ENCODE measurements at places on chromosomes 1 and 21.
A peak's percentile ranks its signal among the peaks of the same experiment; 100 is the strongest.

DNA sequence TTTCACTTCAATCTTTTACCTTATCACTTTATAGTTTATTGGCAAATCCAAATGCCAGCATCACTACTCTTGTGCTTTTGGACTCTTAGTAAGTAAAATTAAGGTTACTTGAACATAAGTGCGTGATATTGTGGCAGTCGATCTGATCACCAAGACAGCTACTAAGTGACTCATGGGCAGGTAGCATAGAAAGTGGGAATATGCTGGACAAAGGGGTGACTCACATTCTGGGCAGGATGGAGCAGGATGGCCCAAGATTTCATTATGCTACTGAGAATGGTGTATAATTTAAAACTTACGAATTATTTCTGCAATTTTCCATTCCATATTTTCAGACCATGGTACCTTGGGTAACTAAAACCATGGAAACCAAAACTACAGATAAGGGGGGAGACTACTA, 120.2 kb downstream of the ROR1 start:
- no peak for DNase-seq

DNA sequence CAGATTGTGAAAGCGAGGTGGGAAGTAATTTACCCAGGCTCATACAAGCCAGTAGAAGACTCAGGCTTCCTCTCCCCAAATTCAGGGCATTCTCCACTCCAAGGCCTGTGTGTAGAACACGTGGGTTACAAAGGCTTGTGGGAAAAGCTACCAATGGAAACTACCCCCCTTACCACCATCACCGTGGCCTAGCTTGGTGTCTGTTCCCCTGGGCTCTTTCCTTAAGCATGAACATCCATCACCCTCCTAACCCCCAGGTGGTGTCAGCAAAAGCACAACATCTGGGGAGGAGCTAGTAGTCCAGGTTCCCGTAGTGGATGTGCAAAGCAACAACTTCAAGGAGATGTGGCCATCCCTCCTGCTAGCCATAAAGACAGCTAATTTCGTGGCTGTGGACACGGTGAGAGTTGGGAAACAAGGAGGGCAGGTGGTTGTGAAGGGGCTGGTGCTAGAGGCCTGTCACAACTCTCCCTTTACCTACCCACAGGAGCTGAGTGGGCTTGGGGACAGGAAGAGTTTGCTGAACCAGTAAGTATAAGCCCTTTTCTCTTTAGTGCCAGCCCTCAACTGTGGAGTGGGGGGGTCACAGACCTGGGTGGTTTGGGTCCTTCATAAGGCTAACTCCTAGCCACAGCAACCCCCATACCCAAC, 701 bp upstream of the MUTYH start:
- no peak for DNase-seq

DNA sequence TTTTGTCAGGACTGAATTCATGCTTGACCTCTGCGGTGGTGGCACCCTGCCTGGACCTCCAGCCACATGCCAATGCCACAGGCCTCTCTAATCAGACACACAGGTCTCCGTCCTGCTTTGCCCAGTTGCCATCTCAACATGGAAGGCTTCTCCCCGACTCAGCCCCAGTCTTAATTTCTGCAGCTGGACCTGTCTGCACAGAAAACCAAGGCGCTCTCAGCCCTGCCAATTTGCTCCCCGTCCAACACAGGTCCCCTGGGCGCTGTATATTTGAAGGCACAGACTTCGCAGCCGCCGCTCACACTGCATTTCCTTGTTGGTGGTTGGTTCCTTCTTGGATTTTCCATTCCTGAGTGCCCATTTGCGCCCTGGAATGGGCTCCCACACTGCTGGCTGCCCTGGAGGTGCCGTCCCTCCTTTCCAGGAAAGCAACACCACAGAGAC, 28.0 kb upstream of the PLEKHG5 start:
- DNase-seq = no peak

DNA sequence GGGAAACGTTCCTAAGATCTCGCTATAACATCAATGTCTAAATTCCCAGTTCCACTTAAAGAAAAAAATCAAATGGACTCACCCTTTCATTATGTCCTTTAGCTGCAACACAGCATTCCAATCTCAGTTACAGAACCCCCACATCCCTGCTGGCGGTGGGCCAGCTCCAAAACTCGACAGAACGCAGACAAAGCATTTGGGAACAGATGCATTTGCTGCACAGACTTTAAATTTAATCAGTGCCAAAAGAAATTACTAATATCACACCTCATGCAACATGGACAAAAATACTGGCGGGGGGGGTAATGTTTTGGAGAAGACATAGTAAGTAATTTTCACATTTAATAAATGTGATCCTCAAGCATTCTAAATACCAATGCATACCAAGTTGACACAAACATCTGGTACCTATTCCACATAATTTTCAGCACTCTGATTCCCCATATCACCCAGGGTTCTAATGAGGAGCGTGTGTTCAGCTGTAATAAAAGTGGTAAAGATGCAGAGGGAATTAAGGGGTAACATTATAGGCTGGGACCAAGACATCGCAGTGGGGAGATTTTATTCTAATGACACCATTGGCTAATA, 79.7 kb downstream of the TGFBR3 start:
- DNase-seq = no peak

GRCh38 chr1:63124666-63125191, 197.6 kb upstream of the FOXD3 start:
- DNase-seq = no peak

GRCh38 chr1:67484492-67484891, 54.3 kb upstream of the SERBP1 start:
- no peak for DNase-seq

DNA sequence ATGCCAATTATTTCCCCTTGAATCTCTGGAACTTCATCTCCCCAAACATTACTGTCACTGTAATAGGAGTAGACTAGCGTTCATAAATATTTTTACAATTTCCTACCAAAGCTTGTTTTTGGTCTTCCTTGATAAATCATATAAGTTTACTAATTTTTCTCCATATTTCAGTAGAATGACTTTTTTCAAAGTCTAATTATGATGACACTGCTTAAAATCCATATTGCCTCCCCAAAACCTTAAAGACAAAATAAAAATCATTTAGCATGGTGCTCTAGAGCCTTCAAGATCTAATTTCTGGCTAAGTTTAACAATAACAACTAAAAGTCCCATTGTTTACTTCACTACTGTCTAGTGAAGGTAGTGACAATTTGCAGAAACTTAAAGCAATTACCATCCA, 474.2 kb upstream of the CHRM3 start:
- no peak for DNase-seq

- DNase-seq = no peak
Measured at GRCh38 chr1:238254935-238255334, 364.2 kb upstream of the ZP4 start.

DNA sequence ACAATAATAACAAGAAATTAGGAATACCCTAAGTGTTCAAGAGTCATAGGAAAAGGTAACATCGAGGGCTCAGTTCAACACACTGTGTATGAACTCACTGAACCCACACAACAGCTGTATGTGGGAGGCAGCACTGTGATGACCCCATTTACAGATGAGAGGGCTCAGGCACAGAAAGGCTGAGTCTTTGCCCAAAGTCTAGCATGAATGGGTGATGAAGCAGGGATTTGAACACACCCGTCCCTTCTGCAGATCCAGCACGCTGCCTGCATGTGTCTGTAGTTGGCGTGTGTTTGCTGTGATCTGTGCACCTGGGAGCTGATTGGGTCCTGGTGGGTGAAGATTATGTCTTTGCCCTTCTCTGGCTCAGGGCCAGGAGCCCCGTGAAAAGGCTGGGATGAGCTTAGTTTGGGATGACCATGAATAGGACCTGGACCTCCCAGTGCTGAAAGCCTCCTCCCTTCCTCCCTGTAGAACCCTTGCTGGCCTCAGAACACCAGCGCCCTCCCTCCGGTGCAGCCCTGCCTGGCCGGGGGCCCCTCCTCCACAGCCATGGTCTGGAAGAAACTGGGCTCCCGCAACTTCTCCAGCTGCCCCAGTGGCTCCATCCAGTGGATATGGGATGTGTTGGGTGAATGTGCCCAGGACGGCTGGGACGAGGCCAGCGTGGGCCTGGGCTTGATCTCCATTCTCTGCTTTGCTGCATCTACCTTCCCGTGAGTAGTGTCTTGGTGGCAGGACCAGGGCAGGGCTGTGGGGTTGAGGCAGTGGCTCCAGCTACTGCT, 5.2 kb downstream of the SLC66A1 start:
- peak; percentile 36 for DNase-seq

DNA sequence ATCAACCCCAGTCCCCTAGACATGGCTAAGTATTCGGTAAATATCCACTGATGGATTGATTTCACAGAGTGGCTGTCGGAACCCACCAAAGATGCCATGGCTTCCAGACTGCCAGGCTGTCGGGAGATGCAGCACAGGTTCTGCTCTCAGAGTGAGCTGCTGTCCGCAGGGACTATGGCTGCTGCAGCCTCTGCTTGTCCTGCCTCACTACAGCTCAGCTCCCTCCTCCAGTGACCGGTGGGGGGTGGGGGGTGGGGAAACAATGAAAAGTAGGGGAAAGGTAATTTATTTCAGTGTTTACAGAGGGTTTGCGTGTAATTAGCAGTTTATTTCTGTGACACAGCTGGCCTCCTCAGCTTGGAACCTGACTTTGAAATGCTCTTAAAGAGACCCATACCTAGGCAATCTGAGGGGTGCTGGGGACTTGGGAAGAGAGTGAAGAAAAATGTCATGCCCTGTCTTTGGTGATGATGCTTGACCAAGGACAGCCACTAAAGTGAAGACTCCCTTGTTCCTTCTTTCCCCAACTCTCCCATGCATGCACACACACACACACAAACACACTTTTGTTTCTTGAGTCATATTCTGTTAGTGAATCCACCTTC, 109.0 kb downstream of the CACNA1E start:
- DNase-seq = no peak

- no peak for DNase-seq
Measured at GRCh38 chr1:107213225-107213624, 72.4 kb downstream of the NTNG1 start.

GRCh38 chr1:73859227-73859626, 338.7 kb downstream of the LRRIQ3 start:
- no peak for DNase-seq

GRCh38 chr1:65469126-65469888, 48.8 kb downstream of the LEPR start:
- DNase-seq = no peak

- no peak for DNase-seq
Measured at GRCh38 chr1:196372896-196373536, 235.2 kb downstream of the KCNT2 start.

DNA sequence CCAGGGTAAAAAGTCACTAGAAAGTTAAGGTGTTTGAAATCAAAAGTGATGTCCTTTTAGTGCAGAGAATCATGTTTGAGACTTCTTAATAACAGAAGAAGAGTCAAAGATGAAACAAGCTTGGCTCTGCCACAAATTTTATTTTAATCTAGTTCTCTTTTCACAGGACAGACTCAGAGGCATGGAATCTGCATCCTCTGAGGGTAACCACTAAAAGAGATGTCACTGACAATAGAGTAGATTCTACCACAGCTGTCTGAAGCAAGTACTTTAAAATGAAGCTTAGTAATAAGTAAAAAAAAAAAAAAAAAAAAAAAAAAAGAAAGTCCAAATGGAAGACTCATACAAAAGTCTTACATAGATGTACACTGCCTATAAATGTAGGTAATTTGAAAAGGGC, 519.7 kb upstream of the PRMT6 start:
- DNase-seq = no peak

DNA sequence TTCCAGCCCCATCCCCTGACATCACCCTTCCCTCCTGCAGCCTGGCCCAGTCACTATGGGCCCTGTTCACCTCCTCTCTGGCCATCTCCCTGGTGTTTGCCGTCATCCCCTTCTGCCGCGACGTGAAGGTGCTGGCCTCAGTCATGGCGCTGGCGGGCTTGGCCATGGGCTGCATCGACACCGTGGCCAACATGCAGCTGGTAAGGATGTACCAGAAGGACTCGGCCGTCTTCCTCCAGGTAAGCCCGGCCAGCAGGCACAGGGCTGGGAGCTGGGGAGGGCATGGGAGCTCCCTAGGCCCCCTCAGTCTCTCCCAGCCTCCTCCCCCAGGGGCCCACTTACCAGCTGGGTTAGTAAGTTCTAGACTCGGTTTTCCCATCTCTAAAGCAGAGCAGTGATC, 52.1 kb downstream of the ELK4 start:
- no peak for DNase-seq

DNA sequence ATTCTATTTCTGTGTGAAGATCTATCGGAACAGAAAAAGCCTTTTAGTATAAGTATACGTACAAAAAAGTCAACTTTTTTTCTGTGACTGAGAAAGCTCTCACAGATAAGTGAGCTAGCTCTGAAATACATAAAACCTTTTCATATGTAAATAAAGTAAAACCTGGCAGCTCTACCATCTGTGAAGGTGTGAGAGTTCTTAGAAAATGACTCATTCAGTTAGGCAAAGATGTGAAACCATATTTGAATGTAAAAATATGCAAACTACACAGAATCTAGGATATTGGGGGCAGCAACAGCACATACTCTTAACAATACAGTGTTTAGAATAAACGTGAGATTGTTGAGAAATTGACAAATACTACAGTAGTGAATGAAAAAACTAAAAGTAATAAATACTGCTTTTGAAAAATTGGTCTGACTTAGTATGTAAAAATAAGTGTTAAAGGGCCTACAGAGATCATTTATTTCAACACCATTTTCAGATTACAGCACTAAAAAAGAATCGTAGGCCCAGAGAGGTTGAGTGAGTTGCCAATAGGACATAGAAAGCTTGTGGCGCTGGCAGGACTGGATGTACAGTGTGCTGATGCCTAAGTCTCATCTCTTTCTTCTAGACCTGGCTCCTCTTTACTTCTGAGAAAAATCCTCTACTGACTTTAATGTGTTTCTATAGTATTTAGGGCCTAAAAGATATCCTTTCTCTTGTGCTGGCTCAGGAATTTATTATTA, 19.8 kb downstream of the ATP6V1G3 start:
- no peak for DNase-seq

GRCh38 chr1:220698607-220699016, 8.4 kb downstream of the C1orf115 start:
- no peak for DNase-seq

GRCh38 chr1:31643976-31644559, 608 bp downstream of the PEF1 start:
- DNase-seq = peak; percentile 60

GRCh38 chr1:198648592-198648991, 9.8 kb downstream of the PTPRC start:
- DNase-seq = no peak

DNA sequence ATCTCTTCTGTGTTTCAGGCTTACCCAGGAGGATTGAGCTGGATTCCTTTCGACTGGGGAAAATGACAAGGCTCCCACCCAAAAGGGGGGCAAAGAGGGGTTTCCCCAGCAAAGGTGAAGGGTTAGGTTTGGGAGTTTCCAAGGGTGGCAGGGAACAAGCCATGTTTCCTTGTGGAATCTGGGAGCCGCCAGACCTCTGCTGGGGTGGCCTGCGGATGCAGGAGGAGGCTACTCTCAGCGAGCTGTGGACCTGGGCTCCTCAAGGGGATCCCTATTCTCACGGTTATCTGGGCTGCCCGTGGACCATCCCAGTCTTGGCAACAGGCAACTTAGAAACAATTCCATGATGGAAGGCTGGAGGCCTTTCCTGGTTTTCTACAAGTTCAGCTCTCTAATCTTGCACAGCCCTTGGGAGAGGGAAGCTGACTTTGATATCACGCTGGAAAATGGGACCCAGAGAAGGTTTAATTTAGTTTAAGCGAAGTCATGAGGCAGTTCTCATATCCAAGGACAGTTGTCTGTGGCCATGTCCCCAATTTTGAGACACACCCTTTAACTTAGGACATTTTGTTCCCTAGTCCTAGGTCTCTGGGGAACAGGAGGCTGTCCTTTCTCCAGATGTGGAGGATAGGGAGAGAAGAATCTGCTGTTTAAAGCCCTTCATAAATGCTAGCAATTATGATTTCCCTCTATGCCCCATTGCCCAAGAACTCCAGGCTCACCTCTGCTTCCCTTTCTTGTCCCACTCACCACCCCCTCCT, 24.7 kb upstream of the STUM start:
- no peak for DNase-seq

Data from CD8-positive, alpha-beta memory T cell (primary cell).